ENCODE measurements at places on chromosomes 12 and 14.

- no peak for DNase-seq
These were observed 184.5 kb upstream of the DAAM1 start for GRCh38 chr14:59004012-59004411.

GRCh38 chr12:33156042-33156441, 259.5 kb upstream of the PKP2 start:
- DNase-seq: no peak

DNA sequence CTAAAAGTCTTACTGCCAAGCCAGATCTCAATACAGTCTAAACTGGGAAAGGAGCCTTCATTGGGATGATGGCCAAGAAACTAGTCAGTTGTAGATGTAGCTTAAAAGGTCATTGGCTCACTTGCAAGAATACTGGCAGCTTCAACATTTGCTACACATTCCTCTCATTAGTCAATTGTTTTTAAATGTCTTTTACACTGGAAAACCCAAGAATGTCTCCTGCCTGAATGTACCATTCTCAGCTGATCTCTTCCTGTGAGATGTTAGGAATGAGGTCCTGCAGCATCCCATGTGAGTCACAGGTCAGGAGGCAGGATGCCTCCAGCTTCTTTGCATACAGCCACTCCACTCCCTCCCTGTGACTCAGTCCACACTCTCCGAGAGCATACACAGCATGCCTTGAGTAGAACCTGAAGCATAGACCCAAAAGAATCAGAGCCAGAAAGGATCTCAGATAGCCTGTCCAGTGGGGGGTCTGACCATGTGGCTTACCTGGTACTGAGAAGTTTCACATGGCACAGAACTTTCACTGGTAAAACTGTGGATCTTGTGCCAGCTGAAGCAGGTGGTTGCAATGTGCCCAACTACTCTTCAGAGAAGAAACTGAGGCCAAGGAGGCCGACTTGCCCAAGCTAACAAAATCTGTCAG, 56.0 kb upstream of the HECTD1 start:
- no peak for DNase-seq

- DNase-seq: no peak
These were observed 861.0 kb downstream of the RPS29 start for GRCh38 chr14:48725051-48725734.

GRCh38 chr12:100956311-100956852, 161.8 kb downstream of the ANO4 start:
- DNase-seq: no peak

- no peak for DNase-seq
These were observed 51.3 kb downstream of the IQSEC3 start for GRCh38 chr12:117816-118345.

DNA sequence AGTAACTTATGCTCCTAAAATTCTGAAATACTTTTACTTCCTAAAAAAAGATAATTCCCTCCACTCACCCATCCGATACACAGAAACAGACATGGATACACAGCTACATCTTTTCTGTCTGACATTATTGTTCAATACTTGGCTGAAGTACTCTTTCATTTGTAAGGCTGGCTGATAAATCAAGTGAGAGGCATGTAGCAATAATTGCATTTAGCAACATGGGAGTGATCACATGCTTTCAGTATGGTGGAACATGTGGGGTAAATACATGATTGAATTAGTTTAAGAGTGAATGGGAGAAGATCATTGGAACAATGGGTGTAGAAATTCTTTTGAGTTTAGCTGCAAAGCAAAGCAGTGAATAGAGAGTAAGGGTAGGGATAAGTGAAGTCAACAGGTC, 25.6 kb downstream of the PTPRQ start:
- no peak for DNase-seq

DNA sequence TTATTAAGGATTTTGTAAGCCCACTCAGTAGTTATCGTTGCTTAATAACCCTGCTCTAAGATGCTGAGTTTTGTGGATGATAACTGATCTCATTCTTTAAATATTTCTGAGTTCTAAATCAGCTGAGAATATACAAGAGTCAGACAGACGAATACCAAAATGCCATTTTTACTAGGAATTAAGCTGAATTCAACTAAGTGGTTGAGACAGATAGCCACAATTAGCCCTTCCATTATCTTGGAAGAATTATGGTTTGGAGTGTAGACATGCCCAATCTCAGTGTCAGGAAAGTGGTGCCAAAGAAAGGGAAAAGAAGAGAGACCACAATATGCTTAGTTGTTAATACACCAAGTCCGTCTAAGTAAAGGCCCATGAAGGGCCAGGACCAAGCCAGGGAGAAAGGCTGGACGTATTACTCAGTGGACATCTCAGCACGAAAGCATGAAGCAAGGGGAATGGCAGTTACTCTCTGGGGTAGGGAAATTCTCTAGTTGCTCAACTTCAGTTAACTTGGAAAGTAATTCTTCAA, 58.6 kb downstream of the KCNA5 start:
- DNase-seq: no peak
